ENCODE measurements at places on chromosomes 3 and 15.

DNA sequence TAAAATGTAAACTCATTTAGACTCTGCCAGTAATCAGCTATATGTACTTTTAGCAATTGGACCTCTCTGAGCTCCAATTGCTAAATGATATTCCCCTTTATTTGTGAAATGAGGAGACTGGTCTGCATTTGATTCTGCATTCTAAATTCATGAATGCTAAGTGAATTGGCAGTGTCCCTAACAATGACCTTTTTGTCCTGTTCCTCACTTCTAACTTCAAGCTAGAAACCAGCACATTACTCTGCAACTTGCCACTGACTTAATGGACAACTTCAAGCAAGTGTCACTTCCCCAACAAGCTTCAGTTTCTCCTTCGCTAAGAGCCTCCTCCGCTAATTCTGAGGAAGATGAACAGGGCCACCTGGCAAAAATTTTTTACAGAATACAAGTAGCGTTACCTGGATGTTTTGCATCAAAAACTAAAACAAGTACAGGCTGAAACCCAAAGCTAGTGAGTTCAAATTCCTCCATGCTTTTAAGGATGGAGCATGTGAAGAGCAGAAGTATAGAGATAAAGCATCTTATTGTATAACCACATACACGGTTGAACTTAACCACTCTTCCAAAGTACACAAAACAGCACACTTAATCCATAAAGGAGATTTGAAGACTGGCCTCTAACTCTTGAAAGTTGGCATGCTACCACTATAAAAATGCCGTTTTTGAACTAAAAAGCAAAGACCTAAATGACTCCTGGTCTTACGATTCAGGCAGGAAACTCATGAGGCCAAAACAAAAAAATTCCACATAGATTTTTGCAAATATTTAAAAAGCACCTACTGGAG is 207.6 kb downstream of the MAGI1 start:
- no peak for DNase-seq

- no peak for DNase-seq
These were observed 35.4 kb downstream of the PXYLP1 start for GRCh38 chr3:141266797-141267555.

DNA sequence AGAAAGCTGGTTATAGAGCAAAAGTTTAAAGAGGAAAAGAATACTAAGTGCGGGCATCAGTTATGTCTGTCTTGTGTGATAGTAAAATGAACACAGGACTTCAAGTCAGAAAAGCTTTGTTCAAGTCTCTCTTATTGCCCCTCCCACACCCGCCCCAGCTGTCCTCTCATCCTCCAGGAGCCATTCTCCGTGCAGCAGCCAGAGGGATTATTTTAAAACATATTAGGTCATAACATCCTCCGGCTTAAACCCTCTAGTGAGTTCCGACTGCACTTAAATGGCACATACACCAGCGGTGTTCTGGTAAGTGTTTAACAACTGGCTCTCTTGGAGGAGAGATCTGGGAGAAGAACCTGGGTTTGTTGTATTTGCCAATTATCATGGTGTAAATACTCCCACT is 104.8 kb upstream of the TNFAIP8L3 start:
- DNase-seq: no peak

DNA sequence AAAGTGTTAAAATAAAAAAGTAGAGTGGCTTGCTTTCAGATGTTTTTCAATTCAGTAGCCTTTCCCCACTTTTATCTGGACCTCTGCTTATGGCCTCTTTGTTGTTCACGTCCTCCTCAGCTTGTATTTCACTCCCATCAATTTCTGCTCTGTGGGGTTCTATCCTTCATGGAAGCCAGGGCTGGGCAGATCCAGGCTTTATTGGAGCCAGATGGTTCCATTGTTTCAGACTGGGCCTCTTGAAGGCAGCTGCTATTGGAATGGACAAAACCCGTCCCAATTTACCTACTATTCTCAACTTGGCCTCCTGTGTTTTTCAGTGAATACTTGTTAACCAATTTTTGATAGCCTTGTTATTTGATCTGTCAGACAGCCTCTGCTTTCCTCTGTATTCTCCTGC is 10.9 kb upstream of the AADACL2 start:
- no peak for DNase-seq

DNA sequence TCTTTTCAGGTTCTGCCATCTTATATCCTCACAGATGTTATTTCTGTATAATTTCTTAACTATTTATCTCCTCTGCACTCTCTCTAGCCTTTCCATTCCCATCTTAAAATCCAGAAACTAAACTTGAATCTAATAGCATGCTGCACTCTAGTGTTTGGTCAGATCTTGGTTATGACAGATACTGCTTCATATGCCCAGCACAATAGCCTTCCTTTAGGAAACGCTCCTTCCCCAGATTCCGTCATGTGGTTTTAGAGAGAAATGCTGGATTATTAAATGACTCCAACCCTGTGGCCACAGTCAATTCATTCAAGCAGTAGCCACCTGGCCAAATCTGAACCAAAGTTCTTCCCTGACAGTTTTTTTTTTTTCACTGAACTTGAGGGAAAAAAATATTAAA is 19.4 kb downstream of the RASGRP1 start:
- DNase-seq: no peak

DNA sequence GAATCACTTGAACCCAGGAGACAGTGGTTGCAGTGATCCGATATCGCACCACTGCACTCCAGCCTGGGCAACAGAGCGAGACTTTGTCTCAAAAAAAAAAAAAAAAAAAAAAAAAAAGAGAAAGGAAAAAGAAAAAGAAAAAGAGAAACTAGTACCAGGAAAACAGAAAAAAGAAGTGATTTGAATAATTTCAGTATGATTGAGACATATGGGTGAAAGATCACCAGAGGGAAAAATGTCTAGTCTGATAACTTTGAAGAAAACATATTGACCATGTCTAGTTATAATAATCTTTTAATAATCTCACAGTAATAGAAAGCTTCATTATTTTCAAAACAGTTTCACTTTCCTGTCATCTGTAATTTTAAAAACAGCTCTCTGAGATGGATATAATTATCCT is 16.4 kb downstream of the TGFBR2 start:
- DNase-seq: no peak

DNA sequence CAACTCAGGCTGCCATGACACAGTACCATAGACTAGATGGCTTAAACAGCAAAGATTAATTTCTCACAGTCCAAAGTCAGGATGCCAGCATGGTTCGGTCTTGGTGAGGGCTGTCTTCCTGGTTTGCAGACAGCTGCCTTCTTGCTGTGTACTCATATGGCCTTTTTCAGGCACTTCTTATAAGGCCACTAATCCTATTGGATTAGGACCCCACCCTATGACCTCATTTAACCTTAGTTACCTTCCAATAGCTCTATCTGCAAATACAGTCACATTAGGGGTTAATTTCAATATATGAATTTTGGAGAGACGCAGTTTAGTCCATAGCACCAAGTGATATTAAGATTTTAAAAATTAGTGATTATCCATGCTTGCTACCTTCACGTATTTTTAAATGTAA is 297.8 kb downstream of the WDR72 start:
- no peak for DNase-seq

DNA sequence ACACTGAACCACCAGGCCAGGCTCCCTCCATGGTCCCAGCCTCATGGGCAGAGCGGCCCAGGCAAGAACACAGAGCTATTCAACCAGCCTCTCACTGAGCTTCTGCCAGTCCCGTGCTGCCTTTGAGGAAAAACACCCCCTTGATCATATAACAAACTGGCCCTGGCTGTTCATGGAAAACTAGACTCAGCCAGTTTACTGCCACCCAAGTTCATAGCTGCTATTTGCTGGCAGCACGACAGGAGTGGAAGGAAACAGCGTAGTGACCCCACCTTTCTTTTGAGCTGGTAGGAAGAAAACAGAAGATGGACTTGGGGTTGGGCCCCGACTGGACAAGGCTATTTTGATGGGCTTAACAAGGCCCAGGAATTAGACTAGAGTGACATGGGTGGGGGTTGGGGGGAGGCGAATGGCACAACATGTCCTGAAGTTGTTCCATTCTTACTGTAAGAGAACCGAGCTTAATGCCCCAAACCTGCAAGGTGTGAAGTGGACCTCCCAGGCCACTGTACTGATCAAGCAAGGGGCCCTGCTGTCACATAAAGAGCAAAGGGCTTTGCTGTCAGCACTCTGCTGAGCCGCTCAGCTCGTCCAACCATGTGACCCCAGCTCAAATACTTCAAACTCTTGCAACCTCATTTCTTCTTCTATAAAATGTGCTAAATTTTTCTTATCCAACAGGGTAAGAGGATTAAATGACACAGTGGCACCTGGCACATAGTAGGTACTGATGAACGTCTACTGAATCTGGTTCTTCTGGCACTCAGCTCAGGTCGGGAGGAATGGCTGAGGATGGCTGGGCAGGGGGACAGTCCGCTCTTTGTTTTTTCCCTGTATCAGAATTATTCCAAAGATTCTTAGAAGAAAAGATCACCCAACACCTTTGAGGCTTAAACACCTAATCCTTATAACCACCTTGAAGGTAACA is 1.6 kb downstream of the FBXL22 start:
- no peak for DNase-seq

DNA sequence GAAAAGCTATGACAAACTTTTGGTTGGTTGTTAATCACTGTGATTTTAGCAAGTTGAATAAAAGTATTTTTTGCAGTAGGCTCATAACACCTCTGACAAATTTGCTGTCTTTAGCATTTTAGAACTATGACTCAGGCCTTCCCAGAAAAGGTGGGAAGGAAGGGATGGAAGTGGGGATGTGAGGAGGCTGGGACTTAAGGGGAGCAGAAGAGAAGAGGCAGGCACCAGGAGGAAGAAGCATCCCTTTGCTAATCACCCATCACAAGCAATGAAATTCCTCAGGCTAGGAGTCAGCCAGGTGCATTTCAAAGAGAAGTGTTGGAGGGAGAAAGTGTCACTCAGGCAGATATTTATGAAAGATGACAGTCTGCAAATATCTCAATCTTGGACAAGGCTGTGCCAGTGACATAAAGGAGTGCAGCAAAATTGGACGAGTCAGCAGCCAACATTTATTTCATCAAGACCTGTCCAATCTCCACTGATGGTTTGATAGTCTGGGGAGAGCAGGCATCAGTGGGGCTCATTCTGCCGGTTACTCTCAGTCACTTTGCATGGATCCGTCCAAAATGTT is 337.3 kb upstream of the ARRDC4 start:
- no peak for DNase-seq

DNA sequence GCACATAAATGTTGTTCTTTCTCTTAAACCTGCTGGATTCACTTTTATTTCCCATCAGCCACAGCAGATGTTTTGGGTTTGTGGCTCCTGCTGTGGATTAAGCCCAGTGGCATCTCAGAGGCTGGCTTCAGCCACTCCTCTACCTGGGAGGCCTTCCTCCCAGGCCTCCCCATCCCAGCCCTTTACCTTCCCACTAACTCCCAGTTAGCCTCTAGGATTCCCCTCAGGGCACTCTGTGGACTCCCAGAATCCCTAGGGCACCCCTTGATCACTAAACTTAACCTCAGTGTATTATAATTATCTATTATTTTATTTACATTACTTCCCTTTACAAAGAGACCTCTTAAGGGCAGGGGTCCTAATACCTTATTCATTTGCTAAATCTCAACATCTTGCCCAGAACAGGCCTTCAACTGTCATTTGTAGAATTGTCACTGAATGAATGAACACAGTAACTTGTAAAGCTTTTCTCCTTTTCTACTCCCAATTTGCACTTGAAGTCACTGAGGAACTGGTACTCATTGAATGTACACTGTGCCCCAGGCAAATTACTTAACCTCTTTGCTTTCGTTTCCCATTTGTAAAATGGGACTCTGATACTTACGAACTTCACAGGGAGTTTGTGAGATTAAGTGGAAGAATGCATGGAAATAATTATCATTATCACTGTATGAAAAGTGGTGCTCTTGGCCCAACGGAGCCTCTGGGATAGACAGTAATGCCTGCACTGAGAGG is 8.3 kb downstream of the CCDC13 start:
- no peak for DNase-seq

GRCh38 chr3:122103821-122104514 is 48.8 kb downstream of the CD86 start:
- DNase-seq: no peak

DNA sequence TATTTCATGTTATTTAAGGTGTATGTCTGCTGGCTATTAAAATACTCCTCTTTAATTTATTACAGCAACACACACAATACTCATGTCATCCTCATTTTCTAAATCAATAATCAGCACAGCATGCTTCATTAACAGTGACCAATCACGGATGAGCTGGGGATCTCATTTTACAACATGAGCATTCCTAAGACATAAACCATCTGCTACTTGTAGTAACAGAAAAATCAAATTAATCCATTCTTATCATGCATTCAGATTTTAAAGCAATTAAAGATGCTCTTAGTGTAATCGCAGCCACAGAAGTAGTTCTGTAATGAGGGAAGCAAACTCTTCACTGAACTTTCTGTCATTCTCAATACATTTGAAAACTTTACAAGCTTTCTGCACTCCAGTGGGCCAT is 191.1 kb downstream of the TBC1D5 start:
- no peak for DNase-seq

GRCh38 chr3:98972720-98973119 is 71.2 kb upstream of the DCBLD2 start:
- DNase-seq: no peak

DNA sequence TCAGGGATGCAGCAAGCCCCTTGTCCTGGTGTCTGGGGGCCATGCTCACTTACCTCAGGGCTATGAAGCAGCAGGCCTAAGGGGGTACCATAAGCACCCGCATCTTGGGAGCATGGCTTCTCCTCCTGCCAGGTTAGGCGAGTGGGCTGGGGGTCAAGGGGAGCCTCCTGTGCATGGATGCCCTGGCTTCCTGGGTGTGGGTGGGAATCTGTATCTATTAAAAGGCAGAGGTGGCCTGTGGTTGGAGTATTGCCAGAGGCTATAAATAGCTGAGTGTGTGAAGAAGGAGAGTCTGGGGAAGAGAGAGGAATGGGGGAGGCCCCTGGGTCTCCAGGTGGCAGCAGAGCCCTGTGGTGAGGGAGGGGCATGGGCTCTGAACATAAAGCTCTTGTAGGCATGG is 19.5 kb downstream of the ACVR2B start:
- DNase-seq: no peak

- DNase-seq: no peak
These were observed 247.4 kb upstream of the TPM1 start for GRCh38 chr15:62795171-62795570.

DNA sequence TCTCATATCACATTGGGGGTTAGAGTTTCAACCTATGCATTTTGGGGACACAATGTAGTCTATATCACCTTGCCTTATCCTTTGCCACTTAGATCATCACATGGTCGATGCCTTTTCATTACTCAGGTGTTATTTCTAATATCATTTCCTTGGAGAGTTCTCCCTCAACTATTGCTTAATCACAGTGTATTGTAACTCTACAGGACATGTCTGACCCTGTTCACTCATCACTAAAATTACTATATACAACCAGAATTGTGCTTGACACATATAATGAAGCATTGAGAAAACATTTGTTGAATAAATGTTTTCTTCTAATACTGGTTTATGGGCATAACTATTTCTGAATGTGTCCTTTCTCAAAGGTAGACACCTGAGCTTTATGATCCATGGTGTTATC is 207.4 kb downstream of the EPHA6 start:
- no peak for DNase-seq
